ENCODE measurements at places on chromosomes 7 and 10.

DNA sequence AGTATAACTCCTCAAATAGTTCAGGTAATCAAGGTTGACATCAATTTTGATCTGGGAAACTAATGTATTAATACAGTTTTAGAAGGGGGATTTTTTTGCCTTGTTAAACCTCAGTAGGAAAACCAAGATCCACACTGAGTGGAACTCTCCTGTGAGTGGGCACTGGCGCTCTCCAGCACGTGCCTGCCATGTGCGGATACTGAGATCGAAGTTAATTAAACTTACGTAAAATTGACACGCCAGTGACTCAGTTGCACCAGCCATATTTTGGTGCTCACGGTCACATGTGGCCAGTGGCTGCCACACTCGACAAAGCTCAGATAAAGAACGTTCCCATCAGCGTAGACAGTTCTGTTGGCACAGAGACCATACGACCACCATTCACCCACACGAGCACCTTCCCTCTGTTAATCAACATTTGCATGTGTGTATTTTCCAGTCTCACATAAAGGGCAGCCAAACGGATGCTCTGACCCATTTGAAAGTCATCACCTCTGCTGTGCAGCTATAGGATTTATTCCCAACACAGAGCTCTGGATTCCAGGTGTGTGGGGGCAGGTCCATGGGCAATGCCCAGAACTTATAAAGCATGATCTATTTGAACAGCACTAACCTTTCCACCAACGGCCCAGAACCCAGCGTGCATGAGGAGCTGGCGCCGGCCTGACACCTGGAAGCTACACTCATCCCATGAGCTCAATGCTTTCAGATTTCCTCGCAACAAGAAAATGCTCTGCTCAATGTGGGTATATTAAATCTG is 77.7 kb downstream of the VIPR2 start:
- no peak for DNase-seq

- DNase-seq: peak; percentile 35
Measured at GRCh38 chr10:114103284-114103683, 59.6 kb downstream of the ADRB1 start.

GRCh38 chr7:35755711-35756110 is 45.1 kb upstream of the SEPTIN7 start:
- DNase-seq: no peak

- DNase-seq: peak; percentile 1
Measured at GRCh38 chr7:27031289-27032172, 64.3 kb downstream of the HOXA1 start.

GRCh38 chr7:157739031-157739430 is 402.2 kb downstream of the DNAJB6 start:
- no peak for DNase-seq

DNA sequence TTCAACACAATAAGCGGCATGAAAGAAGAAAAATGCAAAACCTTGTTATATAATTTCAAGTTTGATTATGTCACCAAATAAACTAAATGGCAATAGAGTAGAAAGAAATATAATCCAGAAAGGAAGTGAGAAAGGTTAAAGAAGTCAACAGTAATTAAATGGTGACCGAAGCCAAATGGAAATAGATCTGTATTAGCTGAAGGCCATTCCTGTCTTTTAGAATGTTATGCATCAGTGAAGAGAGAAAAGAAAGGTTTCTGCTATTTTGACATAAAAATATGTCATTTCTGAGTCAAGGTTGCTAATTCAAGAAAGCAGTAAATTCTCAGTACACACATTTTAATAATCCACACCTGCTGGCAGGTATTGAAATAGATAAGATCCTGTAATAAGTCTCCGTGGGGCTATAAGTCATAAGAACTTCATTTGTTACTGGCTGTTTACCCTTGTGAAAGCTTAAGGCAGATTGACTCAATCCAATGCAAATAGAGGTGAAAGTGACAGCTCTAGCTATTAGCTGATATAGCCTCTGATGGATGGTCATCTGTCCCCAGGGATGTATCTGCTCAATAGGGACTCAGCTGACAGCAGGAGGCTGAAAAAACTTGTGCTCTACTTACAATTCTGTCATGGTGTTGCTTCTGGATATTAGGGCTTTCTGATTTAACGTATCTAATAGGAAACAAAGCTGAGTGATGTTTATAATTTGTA is 152.1 kb downstream of the FZD1 start:
- no peak for DNase-seq

DNA sequence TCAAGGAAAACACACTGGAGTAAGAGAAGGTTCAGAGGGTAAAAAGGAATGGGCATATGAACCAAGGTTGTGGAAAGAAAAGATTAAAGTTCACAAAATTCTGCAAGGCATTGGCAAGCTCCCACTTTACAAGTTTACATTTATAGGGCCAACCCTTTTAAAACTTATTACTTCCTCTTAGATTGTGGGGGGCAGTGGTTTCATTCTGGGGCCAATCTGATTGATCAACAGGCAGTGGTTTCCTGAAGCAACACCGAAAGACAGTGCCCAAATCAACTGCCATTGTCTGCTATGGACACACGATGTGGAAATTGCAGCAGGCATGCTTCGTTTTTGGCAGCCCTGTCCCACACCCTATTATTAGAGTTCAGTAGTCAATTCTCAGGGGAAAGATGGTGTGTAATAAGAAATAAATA is 154.0 kb downstream of the SGMS1 start:
- DNase-seq: no peak
